Non-pigmented ciliary epithelial cell (primary cell): ENCODE measurements at places on chromosomes 4 and X.

DNA sequence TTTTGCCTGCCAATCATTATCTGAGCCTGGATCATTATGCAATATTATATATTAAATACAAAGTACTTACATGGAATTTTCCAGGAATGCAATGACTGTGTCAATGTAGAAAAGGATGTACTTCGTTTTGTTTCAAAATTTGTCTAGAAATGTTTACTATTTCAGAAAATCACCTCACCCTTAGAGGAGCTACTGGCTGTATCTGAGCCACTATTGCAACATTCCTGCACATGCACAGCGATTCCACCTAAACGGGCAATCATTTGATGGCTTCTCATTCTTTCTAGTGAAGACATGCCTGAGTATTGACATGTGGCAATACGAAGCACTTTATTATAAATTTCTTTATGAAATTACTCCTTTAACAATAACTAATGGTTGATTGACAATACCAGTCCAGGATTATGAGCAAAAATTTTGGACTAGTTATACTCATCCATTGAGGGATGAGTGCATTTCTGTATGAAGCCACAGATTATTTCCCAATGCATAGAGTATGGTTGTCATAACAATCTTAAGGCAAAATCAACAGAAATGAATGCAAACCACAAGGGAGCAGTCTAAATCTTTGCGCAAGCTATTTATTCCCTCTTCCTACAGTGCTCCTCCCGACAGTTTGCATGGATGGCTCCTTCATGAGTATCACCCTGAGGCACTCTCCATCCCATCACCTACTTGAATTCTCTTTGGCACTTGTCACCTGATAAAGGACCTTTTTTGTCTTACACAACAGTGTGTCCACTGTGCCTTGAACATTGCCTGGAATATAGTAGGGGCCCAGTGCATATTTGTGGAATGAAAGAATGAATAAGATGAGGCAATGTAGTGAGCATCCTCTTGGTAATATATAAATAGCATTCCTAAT is 35.8 kb upstream of the MMAA start:
- no peak for DNase-seq

DNA sequence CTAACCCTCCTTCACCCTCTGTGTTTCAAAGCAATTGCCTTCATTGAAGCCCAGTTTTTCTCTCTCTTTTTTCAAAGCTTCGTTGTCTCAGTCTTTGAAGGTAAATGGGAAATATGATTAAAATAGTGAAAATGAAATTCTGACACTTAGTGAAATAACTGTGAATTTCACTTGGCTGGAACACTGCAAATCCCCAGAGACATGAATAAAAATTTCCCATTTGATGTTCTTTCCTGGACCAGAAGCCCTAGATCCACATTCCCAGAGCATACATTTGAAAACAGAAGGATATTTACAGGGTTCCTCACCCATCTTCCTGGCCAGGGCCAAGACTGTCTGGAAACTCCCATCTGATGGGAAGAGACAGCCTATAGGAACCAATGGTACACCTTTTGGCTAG is 45.0 kb downstream of the SLC2A9 start:
- DNase-seq: no peak

- no peak for DNase-seq
These were observed 210.9 kb upstream of the FAM241A start for GRCh38 chr4:111934314-111934713.

GRCh38 chrX:17373337-17373736 is 1.7 kb upstream of the NHS start:
- no peak for DNase-seq

GRCh38 chr4:144709793-144710525 is 64.0 kb downstream of the HHIP start:
- DNase-seq: peak; percentile 34

- no peak for DNase-seq
These were observed 4.4 kb downstream of the GPRIN3 start for GRCh38 chr4:89303177-89303576.

GRCh38 chrX:108036298-108036973 is 8.4 kb upstream of the VSIG1 start:
- peak; percentile 67 for DNase-seq

DNA sequence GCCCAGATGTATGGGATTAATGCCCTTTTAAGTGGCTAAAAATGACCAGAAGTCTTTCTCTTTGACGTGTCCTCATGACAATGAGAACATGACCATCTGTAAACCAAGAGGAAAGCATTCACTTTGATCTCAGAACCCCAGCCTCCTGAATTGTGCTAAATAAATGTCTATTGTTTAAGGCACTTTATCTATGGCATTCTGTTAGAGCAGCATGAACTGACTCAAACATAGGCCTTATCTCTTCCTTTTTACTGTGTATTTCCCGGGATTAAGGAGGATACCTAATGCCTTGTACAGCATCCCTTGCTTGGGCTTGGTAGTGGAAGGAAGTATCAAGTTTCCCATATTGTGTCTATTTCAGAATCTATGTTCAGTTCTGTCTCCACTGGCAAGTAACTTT is 47.2 kb upstream of the HS3ST1 start:
- no peak for DNase-seq

- no peak for DNase-seq
These were observed 43.4 kb downstream of the GABRB1 start for GRCh38 chr4:47074816-47075215.

DNA sequence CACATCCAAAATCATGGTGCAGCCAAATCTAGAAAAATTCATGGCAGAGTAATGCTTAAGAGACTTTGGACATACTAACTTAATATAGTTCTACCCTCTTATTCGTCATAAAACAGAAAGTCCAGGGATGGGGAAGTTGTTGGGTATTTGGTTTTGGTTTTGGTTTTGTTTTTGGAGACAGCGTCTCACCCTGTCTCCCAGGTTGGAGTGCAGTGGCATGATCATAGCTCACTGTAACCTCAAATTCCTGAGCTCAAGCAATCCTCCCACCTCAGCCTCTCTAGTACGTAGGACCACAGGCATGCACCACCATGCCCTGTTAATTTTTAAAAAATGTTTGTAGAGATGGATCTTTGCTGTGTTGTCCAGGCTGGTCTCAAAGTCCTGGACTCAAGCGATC is 271.8 kb upstream of the TENM3 start:
- DNase-seq: no peak

GRCh38 chr4:23839279-23839678 is 50.6 kb downstream of the PPARGC1A start:
- DNase-seq: no peak

- DNase-seq: no peak
These were observed 18.1 kb downstream of the LSM6 start for GRCh38 chr4:146193628-146194027.

GRCh38 chr4:15569746-15570145 is 85.4 kb downstream of the FBXL5 start:
- DNase-seq: no peak

DNA sequence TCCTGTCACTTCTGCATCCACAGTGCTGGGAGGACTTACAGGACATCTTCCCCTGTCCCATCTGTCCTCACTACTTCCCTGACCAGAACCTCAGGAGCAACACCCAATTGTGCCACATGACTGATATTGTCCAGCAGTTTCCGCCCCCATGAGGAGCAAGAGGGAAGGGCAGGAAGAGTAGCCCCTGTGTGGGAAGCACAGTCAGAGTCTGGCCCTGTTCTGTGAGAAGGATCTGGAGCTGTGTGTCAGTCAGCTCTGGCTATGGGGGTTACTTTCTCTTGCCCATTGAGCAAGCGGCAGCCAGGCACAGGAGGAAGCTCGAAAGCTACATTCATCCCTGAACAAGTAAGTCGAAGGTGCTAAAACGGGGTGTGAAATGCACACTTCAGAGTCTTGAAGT is 14.8 kb upstream of the TRIM60 start:
- no peak for DNase-seq

GRCh38 chr4:105145156-105145902 is 1.3 kb upstream of the TET2 start:
- DNase-seq: no peak

DNA sequence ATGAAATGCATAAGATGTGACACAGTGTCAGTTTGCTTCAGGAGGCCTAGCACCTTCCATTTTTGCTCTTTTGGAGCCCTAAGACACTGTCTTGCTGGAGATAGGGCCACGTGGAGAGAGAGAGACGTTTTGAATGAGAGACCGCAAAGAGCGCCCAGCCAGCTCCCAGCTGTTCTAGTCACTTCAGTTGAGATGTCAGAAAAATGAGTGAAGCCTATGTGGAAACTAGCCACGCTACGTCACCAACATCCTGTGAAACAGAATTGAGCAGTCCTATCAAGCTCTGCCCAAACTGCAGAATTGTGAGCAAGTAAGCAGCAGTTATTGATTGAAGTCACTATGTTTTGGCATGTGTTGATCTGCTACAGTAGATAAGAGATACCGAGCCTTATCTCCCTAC is 13.1 kb downstream of the GPR82 start:
- DNase-seq: no peak

DNA sequence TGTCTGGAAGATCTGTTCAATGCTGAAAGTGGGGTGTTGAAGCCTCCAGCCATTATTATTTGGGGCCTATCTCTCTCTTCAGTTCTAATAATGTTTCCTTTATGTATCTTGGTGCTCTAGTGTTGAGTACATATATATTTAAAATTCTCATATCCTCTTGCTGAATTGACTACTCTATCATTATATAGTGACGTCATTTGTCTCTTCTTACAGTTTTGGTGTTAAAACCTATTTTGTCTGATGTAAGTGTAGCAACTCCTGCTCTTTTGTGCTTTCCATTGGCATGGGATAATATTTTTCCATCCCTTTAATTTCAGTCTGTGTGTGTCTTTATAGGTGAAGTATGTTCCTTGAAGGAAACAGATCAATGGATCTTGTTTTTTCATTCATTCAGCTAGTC is 446.0 kb downstream of the FAM47A start:
- no peak for DNase-seq

- DNase-seq: peak; percentile 35
These were observed 311.4 kb downstream of the MAPK10 start for GRCh38 chr4:86048426-86048825.

DNA sequence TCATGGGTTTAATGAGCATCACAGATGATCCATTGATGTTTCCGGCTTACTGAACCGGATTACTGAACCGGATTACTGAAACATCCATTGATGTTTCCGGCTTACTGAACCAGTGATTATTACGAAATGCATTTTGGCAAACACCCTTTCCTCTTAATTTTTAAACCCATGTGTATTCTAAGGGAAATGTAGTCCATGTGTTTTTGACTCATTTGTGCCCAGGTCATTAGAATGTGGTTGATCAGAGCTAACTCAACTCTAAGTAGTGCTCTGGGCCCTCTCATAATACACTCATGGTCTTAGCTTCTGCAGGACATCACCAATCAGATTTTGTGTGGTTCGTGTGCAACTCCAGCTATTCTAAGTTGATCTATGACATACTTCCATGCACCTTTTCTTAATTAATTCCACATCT is 141.6 kb downstream of the SPATA18 start:
- DNase-seq: no peak

- DNase-seq: peak; percentile 92
These were observed 111.6 kb downstream of the BTC start for GRCh38 chr4:74682567-74683359.

- DNase-seq: no peak
These were observed 813 bp downstream of the TLR7 start for GRCh38 chrX:12867685-12868084.
